ENCODE measurements at places on chromosomes 3 and 15.

DNA sequence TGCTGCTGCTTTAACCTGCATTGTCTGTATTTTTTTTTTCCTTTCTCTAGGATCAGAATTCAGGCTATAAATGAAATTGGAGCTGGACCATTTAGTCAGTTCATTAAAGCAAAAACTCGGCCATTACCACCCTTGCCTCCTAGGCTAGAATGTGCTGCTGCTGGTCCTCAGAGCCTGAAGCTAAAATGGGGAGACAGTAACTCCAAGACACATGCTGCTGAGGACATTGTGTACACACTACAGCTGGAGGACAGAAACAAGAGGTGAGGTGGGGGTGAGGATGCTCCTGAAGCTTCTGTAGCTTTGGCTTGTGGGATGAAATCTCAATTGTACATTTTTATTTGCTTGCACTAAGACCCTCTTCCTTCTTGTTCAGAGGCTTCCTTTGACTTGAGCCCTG lies 85.7 kb downstream of the GHSR start:
- no peak for DNase-seq

GRCh38 chr3:117510396-117510795 lies 800.8 kb downstream of the TUSC7 start:
- DNase-seq: no peak

- DNase-seq: peak; percentile 73
These were observed 692 bp downstream of the STT3B start for GRCh38 chr3:31533169-31534064.

GRCh38 chr3:184645336-184645735 lies 66.5 kb downstream of the MAGEF1 start:
- DNase-seq: no peak

- DNase-seq: no peak
These were observed 104.9 kb upstream of the FLNB start for GRCh38 chr3:57903124-57903890.

DNA sequence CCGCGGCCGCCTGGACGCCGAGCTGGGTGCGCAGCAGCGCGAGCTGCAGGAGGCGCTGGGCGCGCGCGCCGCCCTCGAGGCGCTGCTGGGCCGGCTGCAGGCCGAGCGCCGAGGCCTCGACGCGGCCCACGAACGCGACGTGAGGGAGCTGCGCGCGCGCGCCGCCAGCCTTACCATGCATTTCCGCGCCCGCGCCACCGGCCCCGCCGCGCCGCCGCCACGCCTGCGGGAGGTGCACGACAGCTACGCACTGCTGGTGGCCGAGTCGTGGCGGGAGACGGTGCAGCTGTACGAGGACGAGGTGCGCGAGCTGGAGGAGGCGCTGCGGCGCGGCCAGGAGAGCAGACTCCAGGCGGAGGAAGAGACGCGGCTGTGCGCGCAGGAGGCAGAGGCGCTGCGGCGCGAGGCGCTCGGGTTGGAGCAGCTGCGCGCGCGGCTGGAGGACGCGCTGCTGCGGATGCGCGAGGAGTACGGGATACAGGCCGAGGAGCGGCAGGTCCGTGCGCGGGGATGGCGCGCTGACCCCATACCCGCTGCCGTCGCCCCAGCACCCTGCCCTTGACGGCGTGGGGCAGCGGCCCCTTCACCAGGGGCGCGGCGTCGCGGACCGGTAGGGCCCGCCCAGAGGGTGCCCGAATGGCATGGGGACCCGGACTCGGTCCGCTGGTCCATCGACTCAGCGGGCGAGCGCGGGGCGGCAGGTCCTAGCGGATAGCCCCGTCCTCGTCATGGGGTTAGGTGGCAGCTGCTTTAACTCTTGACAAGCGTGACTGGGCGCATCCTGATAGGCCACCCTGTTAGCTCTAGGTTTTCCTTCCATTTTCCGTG lies 848 bp downstream of the SYNM start:
- peak; percentile 82 for DNase-seq

- no peak for DNase-seq
These were observed 7.7 kb downstream of the RYK start for GRCh38 chr3:134242649-134243617.

DNA sequence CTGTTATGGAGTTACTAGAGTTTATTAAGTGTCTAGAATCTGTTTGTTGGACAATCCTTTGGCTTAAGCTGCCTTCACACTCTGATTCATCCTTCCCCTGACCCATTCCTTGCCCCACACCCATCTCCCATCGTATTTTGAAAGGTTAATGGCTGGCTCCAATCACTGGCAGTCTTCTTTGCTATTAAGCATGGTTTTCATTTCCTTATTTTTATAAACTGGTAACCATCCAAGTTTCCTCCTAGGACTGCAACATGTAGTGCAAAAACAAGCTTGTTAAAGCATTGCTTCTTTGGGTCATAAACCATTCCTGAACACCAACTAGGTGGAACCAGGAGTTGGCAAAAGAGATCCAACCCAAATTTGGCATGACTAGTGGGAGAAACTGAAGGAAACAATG lies 148.4 kb downstream of the DTWD1 start:
- no peak for DNase-seq

DNA sequence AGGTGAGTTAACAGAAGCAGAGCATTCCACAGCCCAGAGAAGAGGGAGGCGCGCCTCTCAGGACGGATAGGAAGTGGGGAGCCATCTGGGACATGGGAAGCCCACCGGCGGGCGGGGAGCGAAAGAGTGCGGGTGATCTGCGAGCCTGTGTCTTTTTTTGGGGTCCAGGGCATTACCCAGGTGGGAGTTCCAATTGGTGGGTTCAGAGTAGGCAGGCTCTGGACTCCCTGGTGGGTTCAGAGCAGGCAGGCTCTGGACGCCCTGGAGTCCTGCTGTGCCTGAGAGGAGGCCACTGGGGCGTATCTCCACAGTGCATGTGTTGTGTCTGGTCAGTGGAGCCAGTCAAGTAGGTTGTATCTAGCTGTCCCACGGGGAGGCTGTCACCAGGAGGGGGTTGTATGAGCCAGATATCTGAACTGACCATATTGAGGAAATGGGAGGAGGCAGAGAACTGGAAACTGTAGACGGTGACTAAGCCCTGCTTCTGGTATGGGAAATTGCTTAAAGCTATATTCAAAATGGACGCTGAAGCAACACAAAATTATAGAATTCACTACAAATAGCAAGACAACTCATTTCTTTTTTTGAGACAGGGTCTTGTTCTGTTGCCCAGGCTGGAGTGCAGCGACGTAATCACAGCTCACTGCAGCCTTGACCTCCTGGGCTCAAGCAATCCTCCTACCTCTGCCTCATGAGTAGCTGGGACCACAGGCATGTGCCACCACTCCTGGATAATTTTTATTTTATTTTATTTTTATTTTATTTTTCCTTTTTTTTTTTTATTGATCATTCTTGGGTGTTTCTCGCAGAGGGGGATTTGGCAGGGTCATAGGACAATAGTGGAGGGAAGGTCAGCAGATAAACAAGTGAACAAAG lies 34.5 kb upstream of the CHST2 start:
- no peak for DNase-seq

DNA sequence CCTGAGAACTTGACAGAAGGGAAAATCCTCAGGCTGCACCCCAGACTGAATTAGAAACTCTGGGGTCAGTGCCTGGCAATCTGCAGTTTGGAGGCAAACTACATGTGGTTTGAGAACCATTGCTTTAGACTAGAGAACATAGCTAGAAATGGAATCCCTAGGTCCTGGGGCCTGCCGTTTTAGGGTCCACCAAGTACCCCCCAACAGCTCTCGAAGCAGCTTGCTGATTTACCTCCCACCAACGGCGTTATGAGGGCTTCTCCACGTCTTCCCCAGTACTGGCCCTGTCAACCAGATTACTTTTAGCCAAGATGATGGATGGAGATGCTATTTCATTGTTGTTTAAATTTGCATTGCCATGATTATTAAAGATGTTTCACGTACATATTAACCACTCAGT lies 272.5 kb downstream of the XXYLT1 start:
- no peak for DNase-seq

Data from ecto neural progenitor cell (in vitro differentiated cells).